ENCODE measurements at places on chromosomes 6 and 20.

GRCh38 chr6:127793396-127793795 is 107.5 kb downstream of the THEMIS start:
- DNase-seq = no peak

DNA sequence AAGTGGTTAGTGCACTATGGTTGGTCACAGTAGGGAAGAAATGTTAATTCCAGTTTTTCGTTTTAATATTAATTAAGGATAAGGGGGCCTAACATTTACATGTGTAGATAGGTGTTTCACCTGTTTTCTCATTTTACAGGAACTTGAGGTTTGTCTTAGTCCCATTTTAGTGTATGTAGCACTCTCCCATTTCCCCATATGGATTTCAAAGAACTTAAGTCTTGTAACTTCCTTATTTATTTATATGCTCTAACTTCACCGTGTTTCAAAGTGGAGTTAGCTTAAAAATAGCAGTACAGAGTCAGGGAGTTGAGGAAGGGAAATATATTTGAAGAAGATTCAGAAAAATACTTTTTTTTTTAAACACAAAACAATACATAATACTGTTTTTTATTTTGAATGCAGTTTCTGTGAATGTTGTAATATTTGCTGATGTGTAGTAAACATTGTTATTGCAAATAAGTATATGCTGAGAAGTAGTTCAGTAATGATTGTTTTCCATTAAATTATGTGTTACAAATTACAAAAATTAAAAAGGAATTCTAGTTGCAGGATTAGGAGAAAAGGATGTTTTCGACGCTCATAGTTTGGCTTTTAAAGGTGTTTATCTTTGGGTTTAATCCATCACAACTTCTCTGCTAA is 3.5 kb downstream of the SCAF8 start:
- DNase-seq = no peak

DNA sequence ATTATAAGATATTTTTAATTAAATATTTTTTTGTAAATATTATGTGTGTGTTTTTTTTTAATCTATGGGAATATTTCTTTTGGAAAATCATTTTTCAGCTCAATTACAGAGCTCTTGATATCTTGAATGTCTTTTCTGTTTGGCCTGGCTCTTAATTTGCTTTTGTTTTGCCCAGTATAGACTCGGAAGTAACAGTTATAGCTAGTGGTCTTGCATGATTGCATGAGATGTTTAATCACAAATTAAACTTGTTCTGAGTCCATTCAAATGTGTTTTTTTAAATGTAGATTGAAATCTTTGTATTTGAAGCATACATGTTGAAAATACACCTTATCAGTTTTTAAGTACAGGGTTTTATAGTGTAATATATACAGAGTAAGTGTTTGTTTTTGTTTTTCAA is 2.6 kb downstream of the ID4 start:
- DNase-seq = no peak

DNA sequence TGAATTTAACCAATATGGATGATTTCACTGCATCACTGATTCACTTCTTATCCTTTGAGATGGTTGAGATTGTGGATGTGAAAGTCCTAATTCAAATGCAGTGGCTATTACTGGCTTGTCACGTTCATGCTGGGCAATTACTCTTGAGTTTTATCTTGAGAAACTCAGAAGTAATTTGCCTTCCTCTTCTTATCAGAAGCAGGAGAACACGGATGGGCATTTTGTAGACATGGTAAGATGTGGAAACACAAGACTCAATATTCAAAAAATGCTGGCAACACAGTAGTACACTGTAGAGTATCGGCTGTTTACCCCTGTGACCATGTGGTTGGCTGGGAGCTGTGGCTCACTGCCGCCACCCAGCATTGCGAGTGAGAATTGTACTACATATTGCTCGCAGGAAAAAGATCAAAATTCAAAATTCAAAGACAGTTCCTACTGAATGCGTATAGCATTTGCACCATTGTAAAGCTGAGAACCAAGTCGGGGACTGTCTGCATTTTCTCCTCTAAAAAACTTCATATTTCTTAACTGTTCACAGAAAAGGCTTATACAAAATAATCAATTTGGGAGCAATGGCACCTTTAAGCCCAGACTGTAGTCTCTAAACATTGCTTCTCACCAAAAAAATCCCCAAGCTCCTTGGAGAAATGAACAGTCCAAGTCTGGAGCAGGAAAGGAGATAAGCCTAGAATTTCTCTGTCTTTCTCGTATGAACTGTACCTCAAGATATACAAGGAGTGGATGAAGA is 61.9 kb upstream of the ELOVL5 start:
- DNase-seq = peak; percentile 74

DNA sequence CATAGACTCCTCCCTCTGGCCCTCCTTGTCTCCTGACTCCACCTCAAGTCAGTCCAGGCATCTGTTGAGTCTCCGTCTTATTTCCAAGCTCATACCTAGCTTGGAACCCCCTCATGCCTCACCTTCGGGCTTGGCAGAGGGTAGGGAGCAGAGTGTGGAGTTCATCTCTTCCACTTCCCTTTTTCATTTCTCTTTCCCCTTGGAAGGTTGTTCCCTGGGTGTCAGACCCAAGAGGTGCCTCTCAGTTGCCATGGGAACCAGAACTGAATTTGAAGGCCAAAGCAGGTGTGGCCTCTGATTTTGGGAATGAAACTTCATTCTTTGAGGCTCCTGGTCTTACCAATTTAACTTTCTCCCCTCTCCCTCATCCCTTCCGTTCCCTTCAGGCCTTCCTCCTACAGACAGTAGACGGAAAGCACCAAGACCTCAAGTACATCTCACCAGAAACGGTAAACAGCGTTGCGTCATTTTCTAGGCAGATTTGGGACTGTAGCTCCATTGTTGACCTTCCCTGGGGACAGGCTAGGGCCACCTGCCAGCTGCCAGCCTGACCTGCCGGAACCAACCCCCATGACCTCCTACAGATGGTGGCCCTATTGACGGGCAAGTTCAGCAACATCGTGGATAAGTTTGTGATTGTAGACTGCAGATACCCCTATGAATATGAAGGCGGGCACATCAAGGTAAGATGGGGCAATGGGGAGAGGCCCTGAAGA is 6.6 kb downstream of the CDC25B start:
- DNase-seq = no peak

DNA sequence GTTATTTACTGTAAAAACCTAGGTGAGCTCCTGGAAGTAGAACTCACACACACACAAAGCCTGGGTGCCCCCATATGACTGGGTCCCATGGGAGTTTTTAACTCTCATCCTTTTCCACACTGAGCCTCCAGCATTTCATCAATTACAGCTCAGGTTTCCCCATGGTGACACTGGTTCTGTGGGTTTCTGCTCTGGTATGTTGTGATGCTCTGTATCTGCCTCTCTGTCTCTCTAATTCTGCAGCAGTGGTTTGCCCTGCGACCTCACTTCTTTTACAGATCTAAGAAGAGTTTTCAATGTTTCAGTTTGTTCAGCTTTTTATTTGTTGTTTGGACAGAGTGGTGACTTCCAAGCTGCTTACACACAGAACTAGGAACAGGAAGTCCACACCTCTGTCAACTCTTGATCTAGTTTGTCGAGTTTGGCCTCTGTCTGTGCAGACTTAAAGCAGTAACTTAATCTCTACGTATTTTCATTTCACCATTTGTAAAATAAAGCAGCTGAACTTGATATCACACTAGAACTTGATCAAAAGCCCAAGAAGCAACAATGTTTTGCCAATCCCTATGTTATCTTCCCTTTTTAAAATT is 554.3 kb downstream of the EPHA7 start:
- no peak for DNase-seq

DNA sequence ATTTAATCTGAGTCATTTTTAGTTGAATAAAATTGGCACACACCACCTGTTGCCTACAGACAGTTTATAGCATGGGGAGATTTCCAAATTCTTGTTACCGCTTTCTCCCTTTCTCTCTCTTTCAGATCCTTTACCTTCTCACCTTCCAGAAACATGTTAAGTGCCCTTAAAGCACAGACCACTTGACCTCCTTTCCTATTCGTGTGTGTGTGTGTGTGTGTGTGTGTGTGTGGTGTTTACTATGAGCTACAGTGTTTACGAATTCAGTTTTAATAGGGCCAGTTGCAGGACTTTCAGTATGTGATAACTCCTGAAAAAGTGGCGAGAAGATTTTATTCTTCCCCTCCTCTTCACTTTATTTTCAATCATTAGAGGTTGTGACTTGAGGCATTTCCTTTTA is 258.1 kb downstream of the BMP2 start:
- DNase-seq = no peak

DNA sequence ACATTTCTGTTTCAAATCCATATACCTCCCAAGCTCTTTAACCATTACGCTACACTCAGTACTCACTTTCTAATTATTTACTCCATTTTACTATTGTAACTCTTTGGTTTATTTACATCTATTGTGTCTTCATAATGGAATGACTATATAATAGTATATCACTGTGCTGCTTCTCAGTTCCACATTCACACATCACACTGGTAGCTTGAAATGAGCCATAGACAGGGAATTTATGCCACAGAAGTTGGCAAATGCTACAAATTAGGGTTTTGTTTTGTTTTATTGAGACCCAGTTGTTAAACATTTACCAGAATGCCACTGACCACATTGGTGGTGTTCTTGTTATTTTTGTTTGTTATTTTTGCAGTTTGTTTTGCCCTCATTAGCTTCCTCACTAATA is 213.9 kb downstream of the KCNQ5 start:
- no peak for DNase-seq

DNA sequence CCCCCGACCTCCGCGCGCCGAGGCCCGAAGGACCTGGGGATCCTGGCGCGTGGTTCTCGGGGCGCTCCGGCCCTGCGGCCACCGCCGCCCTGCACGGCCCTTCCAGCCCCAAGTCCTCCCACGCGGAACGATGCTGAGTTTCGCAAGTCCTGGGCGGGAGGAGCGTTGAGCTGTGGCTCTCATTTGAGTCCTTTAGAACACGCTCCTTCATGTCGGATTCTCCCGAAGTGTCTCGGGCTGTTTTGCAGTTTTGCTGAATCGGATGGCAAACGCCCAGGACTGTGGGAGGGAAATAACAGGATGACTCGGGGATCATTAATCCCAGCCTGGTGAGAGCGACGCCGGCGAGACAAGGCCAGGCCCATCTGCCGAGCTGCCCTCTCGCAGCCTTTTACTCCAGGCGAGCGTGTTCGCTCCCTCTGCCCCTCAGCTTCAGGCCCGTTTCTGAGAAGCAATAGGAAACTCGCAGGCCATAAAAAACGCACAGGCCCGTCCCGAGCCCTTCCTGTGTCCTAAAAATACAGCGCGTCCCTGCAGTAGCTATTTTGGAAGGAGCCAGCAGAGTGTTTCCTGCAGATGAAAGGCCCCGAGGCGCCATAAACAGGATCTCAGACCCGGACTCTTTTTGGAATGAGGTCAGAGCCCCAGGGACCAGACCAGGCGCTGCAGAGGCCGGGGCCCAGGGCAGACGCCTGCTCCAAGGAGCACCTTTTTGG is 153.5 kb downstream of the DLL1 start:
- no peak for DNase-seq

GRCh38 chr6:53937461-53937860 is 142.7 kb downstream of the LRRC1 start:
- no peak for DNase-seq

- DNase-seq = no peak
Measured at GRCh38 chr6:163148451-163149278, 265.9 kb upstream of the QKI start.

- no peak for DNase-seq
Measured at GRCh38 chr6:112054555-112055190, 769 bp downstream of the CCN6 start.

- no peak for DNase-seq
Measured at GRCh38 chr6:112639391-112639831, 292.3 kb downstream of the RFPL4B start.

DNA sequence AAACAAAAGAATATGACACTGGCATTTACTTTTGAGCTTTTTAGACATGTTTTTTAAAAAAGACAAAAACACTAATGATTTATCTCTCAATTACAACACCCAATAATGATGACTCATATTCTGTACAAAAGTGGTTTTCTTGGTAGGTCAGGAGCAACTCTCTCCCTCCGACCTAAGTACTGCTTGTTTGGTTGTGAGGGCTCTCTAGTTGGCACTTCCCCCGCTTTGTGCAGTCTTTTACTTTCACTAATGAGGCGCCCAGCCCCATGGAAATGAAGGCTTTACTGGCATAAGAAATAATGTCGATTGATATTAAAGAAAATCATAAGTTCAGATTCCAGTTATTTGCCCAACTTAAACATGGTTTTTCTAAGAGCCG is 1.3 kb downstream of the KPNA5 start:
- peak; percentile 55 for DNase-seq

- no peak for DNase-seq
Measured at GRCh38 chr20:6700563-6701329, 66.7 kb upstream of the BMP2 start.

DNA sequence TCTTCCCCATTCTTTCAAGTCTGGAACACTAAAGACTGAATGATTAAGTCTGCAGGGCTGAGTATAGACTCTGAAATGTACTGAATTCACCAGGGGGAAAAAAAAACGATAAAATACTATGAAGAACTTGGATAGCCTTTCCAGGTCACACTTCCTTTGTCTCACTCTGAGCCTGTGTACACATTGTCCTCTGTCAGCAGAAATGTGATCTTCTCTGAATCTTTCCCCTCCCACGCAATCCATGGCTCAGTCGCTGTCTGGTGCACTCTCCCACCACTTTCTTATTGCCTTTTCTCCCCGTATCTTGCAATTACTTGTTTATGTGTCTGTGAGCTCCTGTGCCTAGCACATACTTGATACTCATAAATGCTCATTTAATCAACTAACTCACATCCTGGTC is 212.6 kb upstream of the RSPO3 start:
- DNase-seq = no peak

- peak; percentile 76 for DNase-seq
Measured at GRCh38 chr20:58233881-58234528, 5.6 kb upstream of the ANKRD60 start.

- no peak for DNase-seq
Measured at GRCh38 chr6:95685822-95686221, 108.5 kb downstream of the MANEA start.

DNA sequence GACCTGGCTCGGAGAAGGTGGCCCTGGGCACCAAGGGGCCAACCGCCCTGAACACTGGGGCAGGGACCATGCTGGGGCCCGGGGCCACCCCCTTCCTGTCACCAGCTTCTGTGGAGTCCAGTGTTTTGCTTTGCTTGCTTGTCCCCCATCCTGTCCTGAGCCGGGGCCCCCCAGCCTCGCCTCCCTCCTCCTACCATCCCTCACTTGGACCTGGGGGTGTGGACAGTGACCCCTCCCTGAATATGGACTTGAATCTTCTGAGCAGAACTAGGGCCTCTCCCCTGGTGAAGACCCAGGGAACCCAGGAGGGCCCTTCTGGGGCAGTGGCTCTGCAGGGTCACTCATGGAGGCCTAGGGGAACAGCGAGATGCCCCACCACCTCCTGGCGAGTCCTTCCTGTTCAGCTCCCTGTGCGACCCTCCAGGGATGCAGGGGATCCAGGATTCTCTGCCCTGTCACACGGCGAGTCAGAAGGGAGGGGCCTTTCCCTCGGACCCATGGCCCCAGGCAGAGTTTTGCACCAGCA is 41.6 kb downstream of the VSTM2L start:
- no peak for DNase-seq

GRCh38 chr6:43723737-43724295 is 36.2 kb upstream of the MRPS18A start:
- DNase-seq = peak; percentile 87

GRCh38 chr6:158244373-158244772 is 67.9 kb upstream of the TULP4 start:
- no peak for DNase-seq

GRCh38 chr6:122289762-122290539 is 109.5 kb upstream of the HSF2 start:
- DNase-seq = no peak

GRCh38 chr6:68967549-68968300 is 332.6 kb downstream of the ADGRB3 start:
- peak; percentile 74 for DNase-seq

- DNase-seq = no peak
Measured at GRCh38 chr20:62927128-62927705, 912 bp upstream of the DIDO1 start.

- DNase-seq = no peak
Measured at GRCh38 chr20:44447827-44448419, 27.8 kb upstream of the TTPAL start.

All from activated CD4-positive, alpha-beta T cell treated with anti-CD3 and anti-CD28 coated beads for 36 hours (primary cell).